Hematopoietic multipotent progenitor cell treated with erythropoietin and hydrocortisone succinate and interleukin-3 and kit ligand, for 6 days (in vitro differentiated cells): ENCODE measurements at places on chromosomes 5 and 9.

DNA sequence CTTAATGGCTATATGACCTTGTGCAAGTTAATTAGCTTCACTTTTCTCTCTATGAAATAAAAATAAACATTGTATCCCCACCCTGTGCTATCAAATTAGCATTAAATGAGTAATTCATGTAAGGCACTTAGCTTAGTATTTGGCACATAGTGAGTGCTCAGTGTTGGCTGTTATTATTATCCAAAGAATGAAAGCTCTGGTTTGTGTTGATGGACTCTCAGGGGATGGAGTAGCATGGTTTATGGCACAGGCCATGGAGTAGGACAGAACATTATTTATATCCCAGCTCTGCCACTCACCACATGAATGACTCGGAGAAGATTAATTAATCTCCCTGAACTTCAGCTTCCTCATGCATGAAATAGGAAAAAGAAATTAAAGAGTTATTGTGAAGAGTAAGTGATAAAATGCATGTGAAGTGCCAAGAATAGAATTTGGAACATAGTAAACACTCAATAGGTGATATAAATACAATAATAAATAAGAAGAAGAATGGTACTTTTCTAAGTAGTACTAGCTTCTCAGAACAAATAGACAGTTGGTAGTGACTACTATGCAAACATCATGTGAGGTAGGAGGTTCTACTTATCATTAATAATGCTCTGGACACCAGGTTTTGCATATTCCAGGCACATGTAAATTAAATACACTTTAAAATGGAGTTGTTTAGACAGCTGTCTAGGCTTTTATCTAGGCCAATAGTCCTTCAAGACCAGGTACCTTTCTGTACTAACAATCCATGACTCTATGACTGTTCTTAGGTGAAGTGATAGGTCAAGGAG is 146.4 kb downstream of the GRIA1 start:
- no peak for DNase-seq

DNA sequence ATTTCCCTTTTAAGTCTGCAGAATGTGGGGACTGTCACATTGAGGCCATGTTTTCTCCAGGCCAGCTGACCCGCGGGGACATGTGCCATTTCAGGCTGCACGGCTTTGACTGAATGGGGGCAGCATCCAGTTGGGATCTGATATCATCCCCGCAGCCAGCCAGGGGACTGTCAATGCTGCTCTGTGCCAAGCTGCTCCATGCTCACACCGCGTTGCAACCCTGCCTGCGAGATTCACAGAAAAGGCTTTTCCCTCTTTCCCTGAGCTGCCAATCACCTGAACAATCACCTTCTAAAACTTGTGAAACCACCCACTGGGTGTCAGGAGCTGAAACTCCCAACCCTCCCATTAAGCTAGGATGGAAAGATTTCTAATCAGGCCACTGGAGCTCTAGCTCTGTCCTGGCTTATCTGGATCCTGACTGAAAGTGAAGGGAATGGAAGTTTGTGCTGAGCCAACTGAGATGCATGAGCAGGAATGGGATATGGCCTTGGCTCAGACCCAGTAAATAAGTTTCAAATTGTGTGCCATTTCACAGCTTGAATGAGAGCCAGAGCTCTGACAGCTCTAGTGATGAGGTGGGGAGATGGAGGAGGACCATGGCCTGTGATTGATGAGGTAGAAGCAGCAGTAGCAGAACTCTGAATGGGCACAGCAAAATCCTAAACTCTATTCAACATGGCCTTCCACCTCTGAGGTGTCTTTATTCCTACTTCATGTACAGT is 34.5 kb upstream of the ZNF366 start:
- no peak for DNase-seq

- no peak for DNase-seq
These were observed at the start of gene SAXO1 for GRCh38 chr9:19033015-19033414. TSS of gene SAXO1 (minus strand) at chr9:19033209. CDS start at chr9:19032908, 301 bp downstream.

DNA sequence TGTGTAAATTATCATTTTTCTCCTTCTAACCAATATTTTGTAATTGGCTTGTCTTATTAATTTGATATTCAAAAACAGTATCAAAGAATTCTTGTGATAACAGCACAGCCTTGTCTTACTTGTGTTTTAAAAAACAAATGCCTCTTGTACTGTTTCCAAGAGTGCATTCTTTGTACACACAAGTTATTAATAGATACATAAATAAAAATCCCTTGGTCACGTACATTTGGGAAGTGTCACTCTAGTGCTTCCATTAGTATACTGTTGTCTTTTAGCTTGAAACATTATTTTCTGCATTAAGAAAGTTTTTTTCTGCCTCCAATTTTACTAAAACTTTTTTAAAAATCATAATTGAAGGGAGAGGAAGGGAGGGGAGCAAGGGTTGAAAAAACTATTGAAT is 133.2 kb downstream of the PIP5K1B start:
- DNase-seq: no peak

DNA sequence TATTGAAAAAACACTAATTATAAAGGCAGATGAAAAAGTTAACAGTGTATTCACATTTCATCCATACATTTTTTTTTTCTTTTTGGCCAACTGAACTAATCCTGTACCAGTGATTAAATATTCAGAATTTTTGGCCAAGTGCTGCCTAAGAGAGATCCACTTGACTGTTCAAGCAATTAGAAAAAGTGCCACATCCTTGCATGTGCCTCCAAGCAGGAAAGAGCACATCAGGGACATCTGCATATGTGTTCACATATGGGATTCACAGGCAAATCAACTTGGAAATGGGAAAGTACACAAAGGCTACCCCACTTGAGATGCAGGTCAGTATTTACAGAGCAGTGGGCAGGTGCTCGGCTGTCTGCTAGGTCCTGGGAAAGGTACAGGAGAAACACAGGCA is 163.3 kb upstream of the LHFPL2 start:
- DNase-seq: no peak

DNA sequence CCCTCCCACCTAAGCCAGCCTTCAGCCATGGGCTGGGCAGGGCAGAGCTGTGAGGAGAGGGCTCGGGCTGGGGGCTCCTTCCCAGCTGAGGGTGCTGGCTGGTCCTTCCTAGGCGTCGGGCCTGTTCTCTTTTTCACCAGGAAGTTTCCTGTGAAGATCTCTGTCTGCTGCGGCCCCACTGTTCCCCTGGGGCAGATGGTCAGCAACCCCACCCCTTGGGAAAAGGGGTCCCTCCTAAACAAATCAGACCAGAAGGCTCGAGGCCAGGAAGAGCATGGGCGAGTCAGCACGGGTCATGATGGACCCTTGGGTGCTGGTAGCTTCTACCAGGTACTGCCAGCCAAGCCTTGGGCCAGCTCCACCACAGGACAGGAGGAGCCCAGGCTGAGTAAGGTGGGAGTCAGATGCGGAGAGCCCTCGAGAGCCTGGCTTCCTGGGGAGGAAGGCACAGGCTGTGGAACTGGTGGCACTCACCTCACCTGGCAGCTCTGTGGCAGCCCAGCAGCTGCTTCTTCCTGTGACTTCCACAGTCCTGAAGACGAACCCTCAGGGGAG is 3.5 kb downstream of the CACNA1B start:
- no peak for DNase-seq

DNA sequence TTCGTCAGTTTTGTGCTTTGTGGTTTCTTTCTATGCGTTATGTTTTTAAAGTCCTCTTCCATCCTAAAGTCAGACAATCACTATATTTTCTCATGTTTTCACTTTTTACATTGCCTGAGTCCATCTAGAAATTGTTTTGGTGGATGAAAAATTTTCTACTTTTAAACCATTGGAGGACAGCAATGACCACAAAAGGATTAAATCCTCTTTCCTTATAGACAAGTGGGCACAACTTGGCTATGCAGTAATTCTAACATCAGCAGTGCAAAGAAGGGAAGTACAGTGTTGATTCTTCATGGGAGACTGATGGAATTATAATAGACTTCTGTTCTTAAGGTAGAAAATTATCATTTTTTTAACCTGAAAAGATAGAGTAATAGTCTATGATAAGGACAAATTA is 75.5 kb downstream of the PALM2AKAP2 start:
- no peak for DNase-seq

DNA sequence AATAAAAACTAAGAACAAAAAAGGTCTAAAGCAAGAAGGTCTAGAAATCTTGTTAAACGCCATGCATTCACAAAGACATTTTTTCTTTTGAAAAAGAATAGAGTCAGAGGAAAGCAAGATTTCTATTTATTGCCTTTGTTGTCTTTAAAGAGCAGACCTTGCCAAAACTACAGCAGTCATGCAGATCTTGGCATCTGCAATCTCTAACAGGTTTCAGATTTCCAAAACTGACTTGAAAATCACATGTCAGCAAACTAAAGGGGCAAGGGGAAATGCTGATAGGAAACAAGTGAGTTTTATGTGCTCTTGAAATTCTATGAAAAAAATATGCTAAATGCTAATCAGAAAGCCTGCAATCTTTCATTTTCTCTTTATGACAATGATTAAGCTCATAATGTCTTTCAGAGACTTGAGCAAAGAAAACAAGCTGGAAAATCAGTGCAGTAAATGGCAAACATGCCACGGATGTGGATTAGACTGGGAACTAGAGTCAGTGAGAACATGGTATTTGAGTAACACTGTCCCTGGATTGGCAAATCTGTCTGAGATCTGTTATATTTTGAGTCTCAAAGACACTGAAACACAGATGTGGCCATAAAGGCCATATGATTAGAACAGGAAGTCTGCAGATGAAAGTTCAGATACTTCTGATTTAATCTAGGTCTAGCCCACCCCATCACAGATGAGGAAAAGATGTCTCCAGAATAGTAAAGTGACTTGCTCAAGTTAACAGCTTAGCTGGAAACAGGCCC is 361.4 kb upstream of the RPS23 start:
- peak; percentile 45 for DNase-seq

- no peak for DNase-seq
These were observed 82.4 kb upstream of the IFNK start for GRCh38 chr9:27441741-27442070.

- no peak for DNase-seq
These were observed 37.3 kb upstream of the PTPN3 start for GRCh38 chr9:109535365-109535764.

- peak; percentile 71 for DNase-seq
These were observed 74.8 kb downstream of the ICE1 start for GRCh38 chr5:5497152-5497788.

DNA sequence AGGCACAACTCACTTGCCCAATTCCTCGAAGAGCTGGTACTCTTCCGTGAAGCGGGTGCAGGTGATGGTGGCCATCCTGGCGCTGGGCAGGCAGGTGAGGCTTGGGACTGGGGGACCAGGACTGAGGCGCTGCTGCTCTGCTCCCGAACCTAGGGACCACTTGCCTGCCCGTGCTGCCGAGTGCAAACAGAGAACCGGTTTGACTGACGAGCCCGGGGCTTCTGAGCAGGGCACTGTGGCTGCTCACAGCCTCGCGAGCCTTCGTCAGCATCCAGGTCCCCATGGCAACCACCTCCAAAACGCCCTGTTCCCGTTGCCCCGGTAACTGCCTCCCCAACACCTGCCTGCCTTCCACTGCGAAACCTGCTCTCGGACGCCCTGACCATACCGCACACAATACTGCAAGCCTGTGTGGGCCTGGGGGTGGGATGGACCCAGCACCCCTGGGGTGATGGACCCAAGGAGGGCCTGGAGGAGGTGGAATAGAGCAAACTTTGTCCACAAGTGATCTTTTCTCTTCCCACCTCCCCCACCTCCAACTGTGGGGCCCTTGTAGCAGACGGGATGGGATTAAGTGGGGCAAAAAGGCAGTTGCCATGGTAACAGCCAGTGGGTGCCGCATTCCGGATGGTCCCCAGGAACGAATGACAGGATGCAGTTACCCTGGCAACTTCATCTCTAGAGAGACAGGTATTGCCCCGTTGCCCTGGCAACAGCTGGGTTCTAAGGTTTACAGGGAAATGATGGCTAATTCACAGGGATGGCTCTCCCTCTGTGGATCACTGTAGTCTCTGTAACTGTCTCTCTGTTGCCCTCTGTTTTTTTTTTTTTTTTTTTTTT is at the start of gene CAMK2A:
Gene CAMK2A (minus strand): TSS at position 223 of the 840 bp plus-strand sequence. CDS start 148 bp downstream, at position 75.
- no peak for DNase-seq

DNA sequence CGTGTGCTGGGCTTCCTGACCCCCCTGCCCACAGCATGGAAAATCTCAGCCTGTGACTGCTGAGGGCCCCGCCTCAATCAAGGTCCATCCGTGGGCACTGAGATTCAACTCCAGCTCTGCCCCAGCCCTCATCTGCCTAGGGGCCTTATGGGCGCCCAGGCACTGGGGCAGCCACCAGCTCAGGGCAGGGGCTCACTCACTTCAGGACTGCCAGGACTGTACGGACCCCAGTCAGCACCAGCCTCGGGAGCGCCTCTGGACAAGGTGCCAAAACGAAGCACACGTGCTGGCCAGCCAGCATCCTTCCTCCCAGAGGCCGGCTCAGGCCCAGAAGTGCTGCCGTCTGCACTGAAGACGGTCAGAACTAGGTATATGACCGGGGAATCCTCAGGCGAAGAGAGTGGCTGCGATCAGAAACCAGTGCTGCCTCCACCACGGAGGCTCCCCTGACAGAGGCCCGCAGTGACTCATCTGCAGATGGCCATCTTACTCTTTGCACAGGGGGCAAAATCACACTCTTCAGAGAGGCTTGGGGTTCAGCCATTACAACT is 19.6 kb downstream of the CLPTM1L start:
- DNase-seq: no peak

GRCh38 chr5:51983161-51983560 is 599.9 kb downstream of the ISL1 start:
- no peak for DNase-seq

DNA sequence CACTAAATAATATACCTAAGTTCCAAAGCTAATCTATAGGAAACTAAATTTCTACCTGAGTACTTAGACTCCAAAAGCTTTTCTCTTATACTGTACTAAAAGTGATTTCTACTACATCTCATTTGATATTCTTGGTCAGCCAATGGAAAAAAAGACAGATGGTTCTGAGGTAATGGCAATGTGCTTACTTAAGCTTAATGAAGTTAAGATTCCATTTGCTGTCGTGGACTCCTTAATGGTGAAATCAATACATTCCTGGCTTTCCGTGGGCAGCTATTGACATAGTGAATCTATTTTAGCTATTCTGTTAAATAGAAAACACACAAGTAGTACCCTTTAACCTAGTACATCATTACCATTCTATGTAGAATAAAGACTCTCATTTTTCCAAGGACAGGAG is 1825.6 kb upstream of the CDH9 start:
- DNase-seq: no peak
